Astrocyte (in vitro differentiated cells and primary cell): ENCODE measurements at places on chromosomes 7 and 10.

DNA sequence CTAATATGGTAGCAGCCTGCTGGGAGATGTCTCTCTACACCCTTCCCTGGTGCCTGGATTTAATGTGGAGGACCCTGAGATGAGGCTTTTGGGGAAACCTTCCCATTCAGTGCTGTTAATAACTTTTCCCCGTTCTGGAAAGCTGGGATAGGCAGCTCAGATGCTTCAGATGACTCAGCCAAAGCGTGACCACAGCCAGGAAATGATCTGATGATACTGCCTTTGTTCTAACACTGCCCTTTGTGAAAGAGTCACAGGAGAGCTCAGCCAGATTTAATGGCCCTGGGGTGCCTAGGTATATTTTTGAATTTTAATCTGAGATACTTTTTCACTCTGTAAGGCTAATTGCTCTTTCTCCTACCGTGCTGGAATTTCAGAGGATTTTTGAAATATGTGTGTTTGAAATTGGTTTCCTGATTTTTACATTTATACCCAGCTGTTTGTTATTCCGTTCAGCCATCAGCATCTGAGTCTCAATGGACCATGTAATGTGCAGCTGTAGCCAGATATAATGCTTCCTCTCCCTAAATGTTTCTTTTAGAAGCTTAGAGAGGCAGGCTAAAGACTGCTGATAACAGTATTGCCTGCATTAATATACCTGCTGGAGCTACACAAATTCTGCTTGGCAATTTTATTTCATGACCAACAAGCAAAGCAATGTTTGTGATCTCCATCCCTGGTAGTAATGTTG, 17.8 kb downstream of the CELF2 start:
- peak; percentile 80 for DNase-seq

DNA sequence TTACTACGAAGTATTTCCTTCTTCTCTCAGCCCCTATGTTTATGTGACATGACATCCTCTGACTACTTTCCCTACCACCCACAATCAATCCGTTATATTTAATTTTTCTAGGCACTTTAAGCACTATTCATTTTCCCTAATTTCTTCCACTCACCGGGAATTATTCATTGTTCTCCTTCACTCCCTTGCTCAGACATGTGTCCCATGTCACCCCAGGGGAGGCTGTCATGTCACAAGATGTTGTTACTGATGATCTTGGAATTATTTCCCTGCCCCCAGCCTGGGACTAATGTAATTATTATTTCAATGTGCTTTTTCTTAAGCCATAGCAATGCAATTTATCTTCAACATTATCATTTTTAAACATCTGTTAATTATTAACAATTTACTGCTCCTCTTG, 317.2 kb downstream of the PHF14 start:
- DNase-seq, result no peak

GRCh38 chr7:761631-762030, 34.5 kb upstream of the PRKAR1B start:
- no peak for DNase-seq

GRCh38 chr10:52216852-52217251, 97.2 kb upstream of the DKK1 start:
- peak; percentile 41 for DNase-seq

DNA sequence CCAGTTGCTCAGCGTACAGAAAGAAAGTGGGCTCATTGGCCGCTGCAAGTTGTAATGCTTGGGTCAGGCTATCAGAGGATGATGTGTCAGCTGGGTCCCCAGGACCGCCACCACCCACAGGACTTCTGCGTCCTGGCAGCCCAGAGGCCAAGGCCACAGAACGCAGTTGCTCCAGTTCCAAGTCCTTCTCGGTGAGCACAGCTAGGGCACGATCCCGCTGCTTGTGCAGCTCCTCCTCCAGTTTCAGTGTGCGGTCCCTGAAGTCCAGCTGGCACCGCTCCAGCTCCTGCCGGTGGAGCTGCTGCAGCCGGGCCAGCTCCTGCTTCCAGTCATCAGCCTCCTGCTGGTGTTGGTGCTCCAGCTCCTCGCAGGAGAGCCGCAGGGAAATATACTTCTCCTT, 3.0 kb downstream of the GCC1 start:
- DNase-seq, result no peak

- DNase-seq, result peak; percentile 47
Measured at GRCh38 chr10:132684164-132684891, 101.6 kb downstream of the NKX6-2 start.

DNA sequence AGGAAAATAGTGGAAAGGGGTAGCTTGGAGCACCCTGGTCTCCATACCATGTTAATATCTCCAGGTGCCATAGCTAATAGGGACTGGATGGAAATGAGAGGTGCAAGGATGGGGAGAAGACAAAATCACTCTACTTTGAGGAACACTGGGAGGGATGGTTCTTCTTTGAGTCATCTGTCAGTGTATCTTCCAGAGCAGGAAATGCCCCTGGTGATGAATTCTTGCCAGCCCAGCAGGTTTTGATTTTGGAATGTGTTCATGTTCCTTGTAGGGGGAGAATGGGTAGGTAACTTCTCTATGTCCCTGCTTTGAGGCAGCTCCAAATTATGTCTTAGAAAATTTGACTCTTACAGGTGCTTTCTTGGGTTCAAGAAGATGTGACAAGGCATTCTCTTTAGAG, 177.0 kb upstream of the GLI3 start:
- no peak for DNase-seq

- DNase-seq, result no peak
Measured at GRCh38 chr10:132135053-132135872, 51.5 kb upstream of the DPYSL4 start.

- DNase-seq, result no peak
Measured at GRCh38 chr10:124025660-124026588, 67.5 kb downstream of the CHST15 start.

- DNase-seq, result no peak
Measured at GRCh38 chr10:75922435-75922834, 491.0 kb downstream of the LRMDA start.

- no peak for DNase-seq
Measured at GRCh38 chr7:85774986-85775385, 588.1 kb upstream of the SEMA3D start.

DNA sequence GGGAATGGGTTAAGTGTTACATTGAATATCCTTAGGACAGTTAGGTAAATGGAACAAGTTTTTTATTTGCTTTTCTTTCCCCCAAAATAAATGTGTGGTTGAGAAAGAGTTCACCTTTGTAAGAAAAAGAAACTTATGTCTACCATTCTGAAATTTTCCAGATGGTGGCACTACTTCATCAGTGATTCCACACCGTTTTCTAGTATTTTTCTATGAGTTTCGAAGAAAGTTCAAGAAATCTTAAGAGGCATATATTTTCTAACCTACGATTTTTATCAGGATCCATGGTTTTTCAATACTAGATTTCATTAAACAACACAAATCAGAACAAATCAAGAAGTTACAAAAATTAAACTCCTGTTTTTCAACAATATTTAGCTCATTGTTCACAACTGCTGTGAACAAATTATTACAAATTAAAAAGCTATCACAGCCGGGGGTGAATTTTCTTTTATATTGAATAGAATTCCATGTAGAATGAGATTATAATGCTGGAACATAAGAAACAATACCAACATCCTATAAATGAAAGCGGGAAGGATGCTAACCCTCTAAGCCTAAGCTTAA, 163.1 kb upstream of the NPVF start:
- DNase-seq, result no peak

DNA sequence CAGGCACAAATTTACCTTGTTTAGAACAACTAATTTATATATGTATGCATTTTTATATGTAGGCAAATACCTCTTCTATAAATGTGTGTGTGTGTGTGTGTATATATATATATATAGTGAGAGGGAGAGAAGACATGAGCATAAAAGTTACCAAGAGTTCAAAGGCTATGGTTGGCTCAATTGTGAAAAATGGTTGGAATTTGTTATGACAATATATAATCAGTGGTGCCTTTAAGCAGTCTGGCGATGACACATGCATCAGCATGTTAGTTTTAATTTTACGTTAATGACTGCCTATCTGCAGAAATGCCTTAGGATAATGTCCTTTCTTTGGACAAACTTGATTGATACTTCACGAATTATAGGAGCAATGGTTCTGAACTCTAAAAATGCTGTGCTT, 980.8 kb upstream of the LRRTM3 start:
- DNase-seq, result no peak

GRCh38 chr7:93622036-93623033, 47.8 kb upstream of the CALCR start:
- peak; percentile 8 for DNase-seq
